ENCODE measurements at places on chromosomes 3 and 15. TPM values are rescaled to one million over a fixed set of nuclear protein-coding genes. Genes with fewer than 3 reads are reported as not detected.

The ANKRD34C gene
- not detected for total RNA-seq

The RPP25 gene
- 12.8 TPM for total RNA-seq

The PLA2G4E gene
- total RNA-seq: not detected

The PLCH1 gene
- 2.9 TPM for total RNA-seq

The LRRC49 gene
- 62.0 TPM for total RNA-seq

The PATL2 gene
- total RNA-seq: 0.33 TPM

The CRABP1 gene
- not detected for total RNA-seq

The SAMD7 gene
- total RNA-seq: not detected

The C3orf49 gene
- not detected for total RNA-seq
